ENCODE measurements at places on chromosomes 2 and 18.
A peak's percentile ranks its signal among the peaks of the same experiment; 100 is the strongest.

GRCh38 chr2:168819050-168819715 lies 16.7 kb downstream of the NOSTRIN start:
- no peak for DNase-seq

- no peak for DNase-seq
Observed at GRCh38 chr2:229539628-229540027, 174.7 kb downstream of the DNER start.

DNA sequence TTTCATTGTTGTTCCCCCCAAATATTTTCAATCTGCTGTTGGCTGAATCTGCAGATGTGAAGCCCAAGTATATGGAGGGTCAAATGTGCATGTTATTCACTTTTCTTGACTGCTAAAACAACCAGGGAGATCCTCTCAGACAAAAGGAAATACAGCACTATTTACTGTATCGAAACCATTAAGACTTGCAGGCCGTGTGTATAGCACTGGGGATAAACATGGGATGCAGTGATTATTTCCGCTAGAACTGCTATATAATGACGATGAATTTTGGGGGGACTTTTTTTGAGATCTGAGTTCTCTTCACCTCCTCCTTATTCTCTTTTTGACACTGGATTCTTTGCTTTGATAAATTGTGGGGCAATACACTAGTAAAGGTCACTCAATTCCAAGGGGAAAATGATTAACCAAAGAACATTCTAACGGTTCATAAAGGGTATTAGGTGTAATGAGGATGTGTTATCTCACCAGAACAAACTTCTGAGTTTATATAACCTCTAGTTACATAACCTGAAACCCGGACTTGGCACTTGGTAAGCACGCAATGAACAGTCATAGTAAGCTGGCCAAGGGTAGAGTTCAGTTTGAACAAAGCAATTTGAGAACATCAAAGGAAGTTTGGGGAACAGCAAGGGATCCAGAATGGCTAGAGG lies 3.5 kb upstream of the UGT1A1 start:
- no peak for DNase-seq

GRCh38 chr18:34707670-34708069 lies 2.4 kb upstream of the DTNA start:
- peak; percentile 25 for DNase-seq

- no peak for DNase-seq
Observed at GRCh38 chr2:145288650-145289496, 769.0 kb upstream of the ZEB2 start.

DNA sequence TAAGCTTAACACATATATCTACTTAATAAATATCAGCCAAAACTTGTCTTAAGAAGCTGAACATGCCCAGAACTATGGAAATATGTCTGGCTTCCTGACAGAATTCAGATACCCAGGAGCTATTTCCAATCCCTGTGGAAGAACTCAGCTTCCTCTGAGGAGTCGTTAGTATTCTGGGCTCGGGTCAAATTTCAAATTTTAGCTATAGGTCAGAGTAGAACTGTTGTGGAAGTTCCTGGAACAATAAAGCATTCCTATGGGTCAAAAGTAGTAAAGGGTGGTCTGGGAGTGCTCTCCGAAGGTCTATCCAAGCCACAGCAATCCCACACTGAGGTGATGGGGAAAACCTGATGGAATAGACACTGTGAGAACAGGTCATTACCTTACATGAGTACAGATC lies 342.7 kb upstream of the CHST9 start:
- no peak for DNase-seq

DNA sequence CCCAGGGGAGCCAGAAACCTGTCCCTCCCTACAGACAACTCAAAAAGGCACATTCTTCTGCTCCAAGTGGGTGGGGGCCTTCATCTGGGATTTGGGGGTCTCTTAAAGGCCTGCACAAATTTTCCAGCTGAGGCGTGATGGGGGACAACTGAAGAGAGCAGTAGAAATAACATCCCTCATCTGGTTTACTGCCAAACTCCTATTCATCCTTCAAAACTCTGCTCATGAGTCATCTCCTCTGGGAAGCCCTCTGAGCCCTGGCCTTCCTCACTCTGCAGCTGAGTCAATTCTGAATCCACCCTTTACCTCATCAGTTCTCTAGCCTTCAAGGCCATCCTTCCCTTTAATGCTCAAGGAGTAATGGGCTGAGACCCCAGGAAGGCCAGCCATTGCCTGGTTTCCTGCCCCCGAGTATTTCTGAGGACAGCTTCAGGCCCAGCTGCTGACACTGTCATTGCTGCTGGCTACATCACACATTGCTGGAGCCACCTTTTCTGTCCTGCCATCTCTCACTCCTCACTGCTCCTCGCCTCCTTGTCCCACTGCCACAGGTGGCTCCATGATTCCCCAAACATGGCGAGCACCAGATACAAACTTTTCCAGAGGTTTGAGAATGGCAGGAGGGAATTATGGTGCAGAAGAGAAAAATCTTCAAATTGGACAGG lies 32.2 kb upstream of the GLI2 start:
- DNase-seq: no peak

GRCh38 chr2:26811261-26811660 lies 25.4 kb downstream of the CENPA start:
- no peak for DNase-seq

DNA sequence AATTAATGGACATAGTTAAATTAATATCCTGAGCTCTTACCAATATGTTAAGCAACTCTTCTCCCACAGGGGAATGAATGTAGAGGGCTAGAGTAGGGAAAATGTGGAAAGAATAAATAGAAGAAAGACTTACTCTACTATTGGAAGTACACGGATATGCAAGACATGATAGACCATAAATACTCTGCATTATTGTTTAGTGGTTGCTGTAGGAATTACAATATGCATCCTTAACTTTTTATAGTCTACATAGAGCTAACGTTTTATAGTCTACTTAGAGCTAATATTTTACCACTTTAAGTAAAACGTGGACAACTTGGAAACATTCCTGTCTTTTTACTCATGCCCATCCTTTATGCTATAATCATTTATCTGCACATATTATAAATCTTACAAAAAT lies 163.8 kb upstream of the GALNT5 start:
- DNase-seq: no peak

DNA sequence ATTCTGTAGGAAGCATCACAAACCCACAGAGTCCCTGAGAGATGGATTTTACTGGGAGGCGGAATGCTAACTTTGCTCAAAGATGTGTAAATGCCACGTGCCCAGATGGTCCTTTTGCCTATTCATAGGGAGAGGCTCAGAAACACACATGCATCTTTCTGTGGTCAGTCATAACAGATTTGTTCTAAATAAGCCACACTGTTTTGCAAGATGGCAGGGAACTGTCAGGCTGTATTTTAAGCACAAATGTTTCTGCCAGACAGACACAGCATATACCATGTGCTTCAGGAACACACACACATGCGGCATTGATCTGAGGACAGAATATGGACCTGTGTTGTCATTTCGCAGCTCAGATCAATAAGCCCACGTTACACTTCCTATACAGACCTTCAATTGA lies 312.0 kb downstream of the GPD2 start:
- no peak for DNase-seq

- no peak for DNase-seq
Observed at GRCh38 chr2:147547440-147547839, 297.4 kb upstream of the ACVR2A start.

DNA sequence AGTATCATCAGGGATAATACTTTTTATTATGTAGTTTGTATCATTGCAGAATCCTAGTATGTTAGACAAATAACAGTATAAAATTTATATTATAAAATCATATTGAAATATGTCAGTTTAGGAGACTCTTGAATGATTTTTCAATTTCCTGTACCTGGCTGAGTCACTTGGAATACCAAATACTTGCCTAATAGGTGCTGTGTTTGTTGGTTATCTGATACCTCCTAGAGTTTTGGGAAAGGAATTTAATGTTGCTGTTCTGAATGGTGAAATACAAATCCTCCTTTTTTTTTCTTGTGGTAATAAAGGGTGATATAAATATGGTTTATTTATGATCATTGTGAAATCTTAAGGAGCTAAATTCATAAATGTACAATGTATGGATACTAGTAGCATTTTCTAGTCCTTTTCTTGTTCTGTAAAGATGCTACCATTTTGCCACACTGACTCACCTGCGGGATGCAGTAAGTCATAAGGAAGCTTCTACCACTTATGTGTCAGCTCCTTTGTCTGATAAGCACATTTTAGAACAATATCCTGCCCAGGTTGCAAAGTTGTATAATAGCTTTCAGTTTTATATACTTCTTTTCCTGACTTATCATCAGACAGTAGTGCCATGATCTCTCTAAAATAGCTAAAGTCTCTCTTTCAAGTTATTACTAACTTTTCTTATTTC lies 465.5 kb downstream of the XIRP2 start:
- no peak for DNase-seq

DNA sequence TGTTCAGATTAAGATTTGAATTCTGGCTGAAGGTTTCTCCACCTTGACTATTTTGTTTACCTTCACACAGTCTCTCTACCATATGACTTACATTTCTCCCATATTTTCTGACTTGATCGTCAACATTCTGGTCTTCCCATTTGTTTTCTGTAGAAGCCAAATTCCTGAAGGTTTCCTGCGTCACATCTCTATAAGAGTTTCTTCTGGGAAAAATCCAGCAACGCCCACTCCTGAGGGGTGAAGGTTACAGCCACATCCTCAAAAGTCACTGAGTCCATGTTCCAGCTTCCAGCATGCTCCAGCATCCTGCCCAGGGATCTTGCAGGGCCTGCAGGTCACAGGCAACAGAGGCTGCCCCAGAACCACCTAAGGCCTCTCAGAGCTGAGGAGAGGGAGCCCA lies 47.5 kb downstream of the NBEAL1 start:
- no peak for DNase-seq

DNA sequence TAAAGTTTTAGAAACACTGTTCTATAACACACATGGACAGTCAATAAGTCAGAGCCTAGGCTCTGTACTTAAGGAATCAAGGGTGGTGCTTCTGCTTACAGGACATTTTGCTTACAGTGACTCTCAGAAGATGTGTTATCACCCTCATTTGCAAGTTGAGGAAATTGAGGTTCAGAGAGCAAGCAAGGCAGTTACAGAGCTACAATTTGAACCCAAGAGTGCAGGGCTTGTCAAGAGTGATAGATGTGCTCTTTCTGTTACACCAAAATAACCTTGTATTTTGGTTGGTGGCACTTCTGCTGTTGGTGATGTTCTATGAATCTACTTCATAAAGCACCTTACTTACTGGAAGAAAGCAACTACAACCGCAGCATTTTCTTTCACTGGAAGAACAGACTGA lies 170.2 kb downstream of the THADA start:
- no peak for DNase-seq
